Muscle of leg (tissue), 16 donors: ENCODE measurements at places on chromosomes 5 and 9. TPM values are rescaled to one million over a fixed set of nuclear protein-coding genes. Genes with fewer than 3 reads are reported as not detected.

- DNase-seq = no peak
These were observed 71.5 kb upstream of the RPS23 start for GRCh38 chr5:82349652-82350051.

DNA sequence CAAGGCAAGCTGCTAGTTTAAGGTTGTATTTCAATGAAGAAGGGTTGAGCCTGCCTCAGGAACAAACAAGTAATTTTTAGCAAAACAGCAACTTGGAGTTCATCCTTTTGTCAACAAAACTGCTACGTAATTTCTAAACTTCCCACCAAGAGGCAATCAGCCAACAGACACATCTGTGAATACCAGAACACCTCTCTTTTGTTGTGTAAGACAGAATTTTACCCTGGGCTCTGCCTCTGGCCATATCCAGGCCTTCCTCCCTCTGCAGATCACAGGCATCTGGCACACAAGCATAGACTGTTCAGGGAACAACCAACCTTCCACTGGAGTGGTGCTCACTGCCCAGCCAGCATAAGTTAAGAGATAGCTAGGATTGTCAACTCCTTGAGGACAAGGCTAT lies 409.0 kb downstream of the SPOCK1 start:
- peak; percentile 65 for DNase-seq

DNA sequence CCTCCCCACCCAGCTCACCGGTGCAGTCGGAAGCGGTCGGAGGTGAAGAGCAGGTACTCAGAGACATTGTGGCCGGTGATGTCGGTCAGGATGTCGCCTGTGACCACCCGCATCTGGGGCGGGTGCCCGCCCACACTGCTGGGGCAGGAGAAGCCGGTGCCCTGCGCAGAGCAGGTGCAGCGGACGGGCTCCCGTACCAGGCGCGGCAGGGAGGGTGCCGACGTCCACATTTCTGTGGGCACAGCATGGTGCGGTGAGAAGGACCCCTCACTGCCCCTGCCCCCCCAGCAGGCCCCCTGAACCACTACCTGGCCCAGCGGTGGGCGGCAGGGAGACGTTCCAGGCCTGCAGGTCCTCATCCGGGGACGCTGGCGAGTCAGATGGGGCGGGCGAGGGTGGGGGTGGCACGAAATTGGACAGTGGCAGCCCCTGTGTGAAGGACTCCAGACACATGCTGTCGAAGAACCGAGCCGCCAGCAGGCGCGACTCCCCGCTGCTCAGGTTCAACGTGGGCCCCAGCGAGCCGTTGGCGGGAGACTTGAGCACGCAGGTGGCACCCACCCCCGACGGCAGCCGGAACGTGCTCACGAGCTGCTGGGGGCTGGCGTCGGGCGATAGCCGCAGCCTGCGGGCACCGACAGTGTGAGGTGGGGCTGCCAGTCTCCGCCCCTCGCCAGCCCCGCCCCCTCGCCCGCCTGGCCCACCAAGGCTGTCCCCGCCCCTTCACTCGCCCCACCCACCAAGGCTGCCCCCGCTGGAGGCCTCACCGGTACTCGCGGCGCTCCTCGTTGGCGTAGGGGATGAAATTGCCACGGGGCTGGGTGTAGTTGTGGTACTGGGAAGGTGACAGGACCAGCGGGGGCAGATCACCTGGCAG lies 15.1 kb downstream of the ABCA2 start:
- no peak for DNase-seq

DNA sequence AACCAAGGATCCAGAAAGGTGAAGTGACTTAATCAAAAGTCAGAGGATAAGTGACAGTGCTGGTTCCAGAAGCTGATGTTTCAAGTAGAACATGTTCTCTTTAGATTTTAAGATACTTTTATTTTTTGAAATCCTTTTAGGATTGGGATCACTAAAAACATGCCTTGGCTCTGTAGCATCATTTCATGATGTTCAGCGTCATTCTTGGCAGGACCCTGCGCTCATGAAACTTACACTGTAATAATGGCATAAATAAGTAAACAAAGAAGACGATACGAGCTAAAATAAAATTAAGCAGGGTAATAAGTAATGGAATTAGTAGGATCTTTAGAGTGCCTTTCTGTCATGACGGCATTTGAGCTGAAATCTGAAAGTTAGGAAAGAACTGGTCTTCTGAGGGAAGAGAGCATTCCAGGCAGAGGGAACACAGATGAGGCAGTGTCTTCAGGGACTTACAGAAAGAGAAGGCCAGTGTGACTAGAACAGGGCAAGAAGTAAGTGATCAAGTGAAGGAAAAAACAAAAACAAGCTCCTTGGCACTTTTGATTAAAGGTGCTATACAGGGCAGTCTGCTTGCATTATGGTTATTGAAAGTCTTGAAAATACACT lies 19.9 kb downstream of the CTNNA1 start:
- peak; percentile 55 for DNase-seq

GRCh38 chr5:133354323-133355185 lies 257.8 kb downstream of the FSTL4 start:
- no peak for DNase-seq

KCNMB1 gene
- 0.22 TPM for total RNA-seq
